CD8-positive, alpha-beta memory T cell (primary cell): ENCODE measurements at places on chromosomes 6 and 20. TPM values are rescaled to one million over a fixed set of nuclear protein-coding genes. Genes with fewer than 3 reads are reported as not detected.

The SLC22A2 gene
- total RNA-seq: not detected

The ISM1 gene
- 1.6 TPM for total RNA-seq

The SIRPA gene
- 0.66 TPM for total RNA-seq

The CYP39A1 gene
- not detected for total RNA-seq

The SIRPD gene
- not detected for total RNA-seq

The BPIFB2 gene
- total RNA-seq: not detected

The PRND gene
- not detected for total RNA-seq

The IL17F gene
- total RNA-seq: 2.3 TPM

The CRYBG1 gene
- 32.3 TPM for total RNA-seq

The NFATC2 gene
- 63.0 TPM for total RNA-seq

The WFDC5 gene
- not detected for total RNA-seq
